ENCODE measurements at places on chromosomes 3 and 15. TPM values are rescaled to one million over a fixed set of nuclear protein-coding genes. Genes with fewer than 3 reads are reported as not detected.

DNA sequence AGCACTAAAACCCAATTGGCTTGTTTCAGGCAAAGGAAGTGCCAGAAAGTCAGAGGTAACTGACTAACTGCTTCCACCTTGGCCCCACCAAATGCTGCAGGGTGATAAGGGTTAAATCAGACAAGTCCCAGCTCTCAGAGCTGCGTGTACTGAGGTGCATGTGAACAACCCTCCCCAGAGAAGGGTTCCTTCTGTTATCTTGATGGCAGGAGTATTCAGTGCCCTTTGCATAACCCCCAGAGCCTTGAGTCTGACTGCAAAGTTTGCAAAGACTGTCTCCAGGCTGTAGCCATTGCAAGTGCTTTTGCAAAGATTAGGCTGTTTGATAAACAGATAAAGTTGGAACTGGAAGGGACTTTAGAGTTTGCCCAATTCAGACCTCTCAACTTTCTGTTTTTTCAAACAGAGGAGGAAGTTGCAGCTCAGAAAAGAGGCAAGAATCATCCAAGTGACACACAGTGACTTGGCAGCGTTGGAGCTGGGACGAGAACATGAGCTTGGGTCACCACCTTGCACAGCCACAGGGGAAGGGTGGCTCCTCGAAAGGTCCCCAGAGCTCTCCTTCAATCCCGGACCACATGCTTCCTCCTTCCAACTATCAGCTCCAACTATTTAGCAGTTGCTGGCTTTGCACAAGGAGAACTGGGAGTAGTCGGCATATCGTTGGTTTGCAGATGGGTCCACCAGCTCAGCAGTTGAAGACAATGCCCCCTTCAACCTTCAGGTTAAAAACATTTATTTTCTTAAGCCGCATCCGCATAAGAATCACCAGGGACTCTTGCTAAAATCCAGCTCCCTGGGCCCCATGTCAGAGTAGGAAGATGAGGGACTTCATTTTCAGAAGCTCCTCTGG is 224.8 kb upstream of the HES1 start:
- peaks cover 8% of the 10 kb centered on the region for H3K4me1 ChIP-seq
- no peaks in the 10 kb centered on the region for H3K36me3 ChIP-seq
- no peak overlapping the region for H3K4me3 ChIP-seq
- H3K27ac ChIP-seq, result no peak overlapping the region

DNA sequence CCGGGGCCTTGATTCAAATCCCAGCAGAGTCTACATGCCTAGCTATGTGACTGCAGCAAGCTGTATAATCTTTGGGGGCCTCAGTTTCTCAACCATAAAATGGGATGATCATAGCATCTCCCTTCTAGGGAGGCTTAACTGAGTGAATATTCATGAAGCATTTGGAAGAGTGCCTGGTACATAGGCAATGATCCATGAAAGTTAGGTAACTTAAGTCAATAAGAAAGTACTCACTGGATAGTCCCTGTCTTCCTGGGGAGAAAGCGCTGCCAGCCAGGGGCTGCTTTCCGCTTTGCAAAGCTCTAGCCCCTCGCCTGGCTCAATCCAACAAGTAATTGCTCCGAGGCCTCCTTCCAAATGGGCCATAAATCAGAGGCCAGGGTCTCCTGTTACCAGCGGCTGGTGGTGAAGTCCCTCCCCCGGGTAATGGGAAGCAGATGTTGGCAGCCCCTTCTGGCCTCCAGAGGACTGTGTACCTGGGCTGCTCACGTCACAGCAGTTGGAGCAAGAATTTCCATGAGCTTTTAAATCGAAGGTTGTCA is 521.9 kb upstream of the PROK2 start:
- no peak for DNase-seq
- H3K27me3 ChIP-seq, result peaks cover 3% of the 10 kb centered on the region
- peaks cover 17% of the 10 kb centered on the region for H3K4me1 ChIP-seq
- no peak overlapping the region for H3K27ac ChIP-seq
- no peaks in the 10 kb centered on the region for H3K36me3 ChIP-seq

- no peak for DNase-seq
- no peak overlapping the region for H3K4me3 ChIP-seq
- H3K4me1 ChIP-seq, result no peaks in the 10 kb centered on the region
- H3K27me3 ChIP-seq, result no peaks in the 10 kb centered on the region
- no peak overlapping the region for H3K27ac ChIP-seq
These were observed 37.8 kb downstream of the KY start for GRCh38 chr3:134613006-134613520.

DNA sequence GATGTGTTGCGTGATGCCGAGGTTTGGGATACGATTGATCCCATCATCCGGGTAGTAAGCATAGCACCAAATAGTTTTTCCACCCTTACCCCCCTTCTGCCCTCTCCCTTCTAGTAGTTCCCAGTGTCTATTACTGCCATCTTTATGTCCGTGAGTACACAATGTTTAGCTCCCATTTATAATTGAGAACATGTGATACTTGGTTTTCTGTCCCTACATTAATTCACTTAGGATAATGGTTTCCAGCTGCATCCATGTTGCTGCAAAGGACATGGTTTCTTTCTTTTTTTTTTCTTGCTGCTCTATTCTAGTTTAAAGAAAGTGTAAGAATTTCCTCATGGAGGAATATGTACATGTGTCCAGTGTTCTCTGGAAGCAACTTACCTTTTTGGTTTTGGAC is 51.8 kb downstream of the NSUN3 start:
- H3K4me1 ChIP-seq, result peaks cover 27% of the 10 kb centered on the region
- H3K36me3 ChIP-seq, result peaks cover 14% of the 10 kb centered on the region
- DNase-seq, result no peak
- H3K27me3 ChIP-seq, result no peaks in the 10 kb centered on the region

DNA sequence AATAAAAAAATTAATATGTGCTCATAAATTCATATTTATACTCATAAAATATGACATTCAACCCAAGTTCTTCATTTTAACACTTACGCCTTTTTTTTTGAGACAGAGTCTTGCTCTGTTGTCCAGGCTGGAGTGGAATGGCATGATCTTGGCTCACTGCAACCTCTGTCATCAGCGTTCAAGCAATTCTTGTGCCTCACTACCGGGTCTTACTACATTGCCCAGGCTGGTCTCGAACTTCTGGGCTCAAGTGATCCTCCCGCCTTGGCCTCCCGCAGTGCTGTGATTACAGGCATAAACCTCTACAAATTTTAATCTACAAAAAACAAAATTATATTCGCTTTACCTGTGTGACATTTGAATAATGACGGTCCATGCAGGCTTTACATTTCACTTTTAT is 74.1 kb upstream of the SNRPN start:
- no peaks in the 10 kb centered on the region for H3K27me3 ChIP-seq
- H3K36me3 ChIP-seq, result no peaks in the 10 kb centered on the region

- no peak overlapping the region for H3K27ac ChIP-seq
- no peaks in the 10 kb centered on the region for H3K36me3 ChIP-seq
- peaks cover 8% of the 10 kb centered on the region for H3K27me3 ChIP-seq
- no peak overlapping the region for H3K4me3 ChIP-seq
- DNase-seq, result no peak
These were observed 21.9 kb downstream of the SLCO2A1 start for GRCh38 chr3:134007819-134008218.

- DNase-seq, result no peak
- H3K27ac ChIP-seq, result no peak overlapping the region
These were observed 1.4 kb downstream of the PAQR5 start for GRCh38 chr15:69299943-69300588.

The LTK gene
- polyA plus RNA-seq, result 0.48 TPM

The HEXA gene
- 195 TPM for polyA plus RNA-seq

All from immature natural killer cell (primary cell).